Fibroblast of lung (primary cell): ENCODE measurements at places on chromosomes 2 and 18.

GRCh38 chr2:235414422-235414821 lies 79.4 kb upstream of the AGAP1 start:
- no peak for DNase-seq
- H3K4me3 ChIP-seq, result no peak overlapping the region
- H3K27me3 ChIP-seq, result no peaks in the 10 kb centered on the region
- no peaks in the 10 kb centered on the region for H3K4me1 ChIP-seq
- no peak overlapping the region for H3K27ac ChIP-seq
- H3K36me3 ChIP-seq, result no peaks in the 10 kb centered on the region

GRCh38 chr18:3097082-3097481 lies 84.1 kb upstream of the LPIN2 start:
- H3K4me1 ChIP-seq, result no peaks in the 10 kb centered on the region
- H3K27me3 ChIP-seq, result no peaks in the 10 kb centered on the region
- no peak for DNase-seq
- no peak overlapping the region for H3K4me3 ChIP-seq

DNA sequence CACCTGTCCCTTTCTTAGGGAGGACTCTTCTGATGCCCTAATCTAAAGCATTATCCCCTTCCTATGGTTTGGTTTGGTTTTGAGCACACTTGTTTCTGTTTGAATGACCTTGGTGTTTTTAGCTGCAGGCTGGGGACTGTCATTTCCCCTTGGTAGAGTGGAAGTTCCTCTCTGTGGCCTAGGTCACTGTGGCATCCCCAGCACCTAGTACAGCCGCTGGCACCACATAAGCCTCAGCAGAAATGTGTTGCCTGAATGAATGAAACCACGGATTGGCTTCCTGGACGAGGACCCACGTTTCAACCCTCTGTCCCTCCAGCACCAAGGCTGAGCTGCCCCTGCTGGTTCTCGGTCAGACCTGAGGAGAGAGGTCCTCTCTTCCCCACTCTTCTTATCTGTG lies 159.9 kb downstream of the CTIF start:
- no peaks in the 10 kb centered on the region for H3K27me3 ChIP-seq
- no peak overlapping the region for H3K4me3 ChIP-seq
- no peak for DNase-seq
- no peak overlapping the region for H3K27ac ChIP-seq

DNA sequence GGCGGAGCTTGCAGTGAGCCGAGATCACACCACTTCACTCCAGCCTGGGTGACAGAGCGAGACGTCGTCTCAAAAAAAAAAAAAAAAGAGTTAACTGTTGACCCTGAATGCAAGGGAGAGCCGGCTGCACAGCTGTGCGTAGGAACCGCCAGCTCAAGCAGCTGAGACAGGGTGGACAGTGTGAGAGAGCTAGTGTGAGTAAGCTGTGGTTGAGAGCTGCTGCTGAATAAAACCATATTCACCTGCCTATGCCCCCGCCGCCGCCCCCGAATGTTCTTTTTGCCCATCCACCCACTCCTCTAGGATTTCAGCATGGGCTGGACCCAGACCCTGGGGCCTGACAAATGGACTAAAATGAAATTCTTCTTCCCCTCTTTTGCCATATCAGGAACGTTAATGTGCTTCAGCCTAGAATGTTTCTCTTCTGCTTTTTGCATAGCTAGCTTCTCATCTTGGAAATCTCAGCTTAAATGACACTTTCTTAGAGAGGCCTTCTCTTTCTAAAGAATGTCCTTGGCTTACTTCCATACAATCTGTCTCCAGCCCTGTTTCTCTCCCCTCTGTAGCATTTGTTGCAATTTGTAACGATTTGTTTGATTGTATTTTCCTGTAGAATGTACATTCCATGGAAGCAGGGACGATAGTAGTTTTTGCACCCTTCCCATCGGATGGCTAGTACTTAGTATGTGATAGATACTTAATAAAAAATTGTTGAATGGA lies 142.7 kb downstream of the KLHL14 start:
- H3K27ac ChIP-seq, result no peak overlapping the region
- H3K4me3 ChIP-seq, result no peak overlapping the region
- DNase-seq, result no peak
- no peaks in the 10 kb centered on the region for H3K27me3 ChIP-seq
- no peaks in the 10 kb centered on the region for H3K4me1 ChIP-seq
- no peaks in the 10 kb centered on the region for H3K36me3 ChIP-seq

DNA sequence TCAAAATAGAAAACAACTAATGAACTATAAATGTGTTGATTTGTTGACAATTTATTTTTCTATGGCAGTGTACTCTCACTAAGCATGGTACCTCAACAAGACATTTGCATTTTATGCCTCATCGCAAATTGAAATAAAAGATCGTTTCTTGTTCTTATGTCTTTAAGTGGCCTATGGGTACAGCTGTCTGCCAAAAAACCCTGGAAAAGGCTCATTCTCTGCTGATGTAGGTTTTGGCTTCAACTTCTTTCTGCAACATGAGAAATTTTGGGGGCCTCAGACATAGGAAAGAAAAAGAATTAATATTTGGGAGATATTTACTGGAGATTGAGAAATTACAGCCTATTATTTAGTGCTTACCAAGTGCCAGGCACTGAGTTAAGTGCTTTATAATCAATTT lies 205.1 kb upstream of the DPP10 start:
- H3K36me3 ChIP-seq, result no peaks in the 10 kb centered on the region
- H3K4me3 ChIP-seq, result no peak overlapping the region
- H3K27ac ChIP-seq, result no peak overlapping the region
- DNase-seq, result no peak
- no peaks in the 10 kb centered on the region for H3K27me3 ChIP-seq

GRCh38 chr2:32008805-32009515 lies 1.8 kb downstream of the MEMO1 start:
- no peaks in the 10 kb centered on the region for H3K36me3 ChIP-seq
- H3K4me3 ChIP-seq, result peak overlapping the region; percentile 84
- peak; percentile 43 for DNase-seq
- peak overlapping the region; percentile 76 for H3K27ac ChIP-seq

DNA sequence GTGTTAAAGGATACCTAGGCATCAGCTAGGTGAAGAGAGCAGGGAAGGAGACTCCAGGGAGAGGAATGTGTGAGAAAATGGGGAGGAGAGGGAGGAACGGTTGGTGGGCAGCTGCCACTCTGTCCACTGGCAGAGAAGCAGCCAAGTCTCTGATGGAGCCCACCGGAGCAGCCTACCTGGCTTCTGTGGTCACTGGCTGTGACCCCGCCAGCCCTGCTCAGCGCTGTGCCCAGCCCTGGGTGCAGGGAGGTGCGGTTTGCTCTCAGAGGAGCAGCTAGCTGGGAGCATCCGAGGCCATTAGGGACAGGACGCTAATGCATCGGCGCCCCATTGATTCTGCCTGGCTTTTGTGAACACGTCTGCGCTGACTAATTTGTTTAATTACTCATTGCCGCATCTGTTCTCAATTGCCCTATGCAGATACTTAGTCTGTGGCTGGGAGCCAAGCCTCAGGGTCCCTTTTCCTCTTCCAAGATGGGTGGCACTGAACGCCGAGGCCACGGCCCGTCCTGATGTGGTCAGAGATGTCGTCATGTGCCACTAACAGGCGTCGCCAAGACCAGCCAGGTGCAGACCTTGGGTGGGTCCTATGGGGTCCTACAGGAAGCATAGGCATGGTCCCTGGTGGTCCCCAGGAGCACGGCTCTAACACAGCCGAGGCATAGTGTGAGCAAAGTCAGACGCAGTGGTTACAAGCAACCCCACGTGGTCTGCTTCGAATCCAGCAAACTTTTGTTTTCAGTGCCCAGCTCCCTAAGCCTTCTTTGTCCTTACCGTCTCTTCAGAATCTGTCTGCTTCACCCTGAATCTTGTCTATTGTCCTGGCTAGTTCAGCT lies 82.0 kb downstream of the RRM2 start:
- no peak overlapping the region for H3K27ac ChIP-seq
- no peaks in the 10 kb centered on the region for H3K27me3 ChIP-seq
- H3K36me3 ChIP-seq, result no peaks in the 10 kb centered on the region
- no peaks in the 10 kb centered on the region for H3K4me1 ChIP-seq

DNA sequence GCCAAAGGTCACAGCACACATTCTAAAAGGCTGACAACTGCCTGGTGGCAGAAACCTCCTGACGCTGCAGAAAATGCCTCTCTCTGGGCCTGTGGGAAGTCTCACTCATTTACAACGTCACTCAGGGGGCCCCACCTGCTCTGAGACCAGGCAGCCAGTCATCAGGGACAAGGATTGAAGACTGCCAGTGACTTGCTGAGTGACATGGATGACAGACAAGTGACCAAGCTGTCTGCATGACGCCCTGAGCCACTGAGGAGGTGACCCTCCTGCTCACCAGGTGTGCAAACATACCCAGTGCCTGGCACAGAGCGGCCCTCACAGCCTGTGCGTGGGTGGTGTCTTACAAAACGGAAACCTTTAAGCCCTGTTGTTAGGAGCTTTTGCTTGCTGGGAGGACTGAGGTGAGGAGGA lies 392.4 kb downstream of the TNS1 start:
- H3K27ac ChIP-seq, result no peak overlapping the region
- H3K4me1 ChIP-seq, result no peaks in the 10 kb centered on the region
- peaks cover 6% of the 10 kb centered on the region for H3K27me3 ChIP-seq
- no peak for DNase-seq
- no peaks in the 10 kb centered on the region for H3K36me3 ChIP-seq

DNA sequence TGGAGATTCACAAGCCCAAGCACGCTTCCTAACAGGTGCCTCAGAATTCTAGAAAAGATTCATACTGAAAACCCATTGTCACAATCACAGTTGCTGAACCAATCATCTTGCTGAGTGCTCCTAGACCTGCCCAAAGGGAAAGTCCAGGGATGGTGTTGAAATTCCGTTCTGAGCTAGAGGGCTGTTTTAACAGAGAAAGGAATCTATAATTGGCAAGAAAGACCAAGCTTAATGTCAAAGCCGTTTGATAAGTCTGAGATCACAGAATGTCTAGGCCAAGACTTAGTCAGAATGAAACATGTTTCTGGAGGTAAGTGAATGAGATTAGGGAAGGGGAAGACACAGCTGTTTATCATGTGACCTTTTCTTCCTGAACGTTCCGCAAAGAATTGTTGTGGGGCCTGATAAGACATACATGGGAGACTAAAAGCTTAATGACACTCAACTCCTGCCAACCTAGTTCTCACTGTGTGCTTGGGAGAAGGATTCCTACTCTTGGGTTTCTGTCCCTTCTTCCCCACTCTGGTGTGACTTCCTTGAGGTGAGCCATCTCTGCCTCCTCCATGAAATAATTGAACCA lies 27.5 kb downstream of the PMAIP1 start:
- H3K4me1 ChIP-seq, result no peaks in the 10 kb centered on the region
- H3K27me3 ChIP-seq, result peaks cover 7% of the 10 kb centered on the region
- H3K27ac ChIP-seq, result no peak overlapping the region

GRCh38 chr18:79421275-79421857 lies 25.6 kb downstream of the NFATC1 start:
- no peaks in the 10 kb centered on the region for H3K36me3 ChIP-seq
- no peaks in the 10 kb centered on the region for H3K27me3 ChIP-seq
- H3K4me3 ChIP-seq, result no peak overlapping the region

DNA sequence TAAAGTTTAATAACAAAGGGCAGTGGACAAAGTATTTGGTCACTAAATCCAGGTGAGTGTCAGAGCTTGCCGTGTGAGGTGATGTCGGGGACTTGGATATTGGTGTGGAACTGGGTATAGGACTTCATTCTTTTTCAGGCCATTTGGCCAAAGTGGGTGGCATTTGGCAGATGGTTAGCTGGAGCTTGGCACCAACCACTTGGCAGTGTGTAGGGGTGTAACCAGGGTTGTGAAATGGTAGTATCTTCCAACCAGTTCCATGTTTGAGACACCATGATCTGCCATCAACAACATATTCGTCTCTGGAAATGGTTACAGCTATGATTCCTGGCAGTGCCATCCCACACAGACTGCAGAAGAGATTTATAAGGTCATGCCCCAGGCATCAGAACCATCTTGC lies 113.9 kb downstream of the CCDC85A start:
- H3K27ac ChIP-seq, result no peak overlapping the region
- DNase-seq, result no peak
- no peaks in the 10 kb centered on the region for H3K27me3 ChIP-seq
- no peaks in the 10 kb centered on the region for H3K4me1 ChIP-seq
